Stimulated activated CD8-positive, alpha-beta memory T cell treated with anti-CD3 and anti-CD28 coated beads, Interleukin-4, amount 100 ng/mL, for 4 hours (primary cell): ENCODE measurements at places on chromosomes 5 and 9.

DNA sequence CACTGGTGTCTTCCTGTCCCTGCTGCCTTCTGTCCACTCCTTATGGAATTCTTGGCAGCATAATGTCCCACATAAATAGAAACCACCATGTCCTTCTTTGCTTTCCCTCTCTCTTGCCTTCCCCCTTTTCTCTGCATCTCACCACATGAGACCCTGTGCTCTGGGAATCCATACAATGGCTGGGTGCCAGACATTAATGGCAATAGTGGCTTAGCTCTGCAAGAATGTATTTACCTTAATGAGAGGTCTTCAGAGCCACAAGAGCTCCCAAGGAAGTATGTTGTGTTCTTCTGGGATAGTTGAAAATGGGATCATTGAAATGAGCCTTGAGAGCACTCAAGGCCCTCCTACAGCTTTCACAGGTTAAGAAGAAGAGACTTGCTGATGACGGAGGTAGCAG lies 58.7 kb downstream of the ADAMTS16 start:
- no peak for DNase-seq

- no peak for DNase-seq
Measured at GRCh38 chr9:133795049-133795448, 56.9 kb upstream of the SARDH start.

DNA sequence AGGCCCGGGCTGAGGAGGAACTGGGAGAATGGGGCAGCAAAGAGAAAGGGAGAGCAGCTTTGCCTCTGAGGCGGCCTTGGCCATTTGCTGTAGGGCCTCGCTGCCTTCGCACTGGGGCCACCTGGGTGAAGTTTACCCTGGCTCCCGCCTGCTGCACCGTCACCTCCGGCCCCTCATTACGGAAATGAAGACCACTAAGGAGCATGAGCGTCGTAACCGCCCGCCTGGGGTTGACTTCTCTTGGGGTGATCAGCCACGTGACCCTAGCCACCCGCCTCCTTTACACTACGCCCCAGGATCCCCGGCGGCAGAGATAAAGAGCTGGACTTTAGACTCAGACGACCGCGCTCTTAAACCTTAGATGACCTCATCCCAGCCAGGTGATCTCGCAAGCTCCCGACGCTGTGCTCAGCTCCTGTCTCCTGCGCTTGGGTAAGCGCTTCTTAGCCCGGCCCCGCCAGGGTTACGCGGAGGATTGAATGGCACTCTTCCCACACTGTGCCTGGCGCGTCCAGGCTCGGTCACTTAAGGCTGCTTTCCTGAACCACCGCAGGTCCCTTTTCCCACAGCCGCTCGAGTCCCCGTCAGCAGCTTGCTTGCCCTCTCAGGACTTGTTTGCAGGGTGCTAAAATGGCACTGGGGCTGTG lies 107.9 kb upstream of the LARP1 start:
- DNase-seq: no peak

DNA sequence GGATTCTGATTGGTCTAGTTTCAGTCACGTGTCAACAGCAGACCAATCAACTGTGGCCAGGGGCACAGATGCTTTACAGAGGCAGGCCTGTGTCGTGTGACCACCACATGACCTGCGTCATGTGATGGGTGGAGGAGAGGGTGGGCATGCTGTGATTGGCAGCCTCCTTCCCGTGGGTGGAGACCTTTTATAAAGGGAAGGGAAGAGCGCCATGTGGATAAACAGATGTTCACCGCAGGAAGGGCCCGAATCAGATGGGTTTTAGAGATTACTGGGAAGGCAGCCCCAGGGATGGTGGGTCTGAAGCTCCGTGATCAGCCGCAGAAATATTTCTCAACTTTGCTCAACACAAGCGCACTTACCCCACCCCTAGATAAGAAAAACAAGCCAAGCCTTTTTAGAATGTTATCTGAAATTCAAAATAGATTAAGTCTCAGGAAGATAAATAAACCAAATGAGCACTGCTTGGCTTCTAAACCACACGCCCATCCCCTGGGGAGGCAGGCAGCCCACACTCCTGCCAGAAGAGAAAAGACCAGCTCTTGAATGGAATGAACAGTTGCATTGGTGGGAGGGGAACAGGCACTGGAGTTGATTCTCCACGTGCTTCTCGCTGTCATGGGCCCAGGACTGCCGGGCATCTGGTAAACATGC lies 43.6 kb downstream of the ROPN1L start:
- no peak for DNase-seq

- DNase-seq: no peak
Measured at GRCh38 chr5:111635916-111636570, 121.0 kb downstream of the NREP start.

GRCh38 chr5:137022043-137022442 lies 477.1 kb downstream of the SPOCK1 start:
- DNase-seq: no peak

GRCh38 chr9:128372784-128373183 lies 1.6 kb downstream of the URM1 start:
- DNase-seq: no peak

- no peak for DNase-seq
Measured at GRCh38 chr5:169071-169727, 22.1 kb upstream of the LRRC14B start.

GRCh38 chr5:80055491-80056170 lies 20.5 kb downstream of the THBS4 start:
- no peak for DNase-seq

DNA sequence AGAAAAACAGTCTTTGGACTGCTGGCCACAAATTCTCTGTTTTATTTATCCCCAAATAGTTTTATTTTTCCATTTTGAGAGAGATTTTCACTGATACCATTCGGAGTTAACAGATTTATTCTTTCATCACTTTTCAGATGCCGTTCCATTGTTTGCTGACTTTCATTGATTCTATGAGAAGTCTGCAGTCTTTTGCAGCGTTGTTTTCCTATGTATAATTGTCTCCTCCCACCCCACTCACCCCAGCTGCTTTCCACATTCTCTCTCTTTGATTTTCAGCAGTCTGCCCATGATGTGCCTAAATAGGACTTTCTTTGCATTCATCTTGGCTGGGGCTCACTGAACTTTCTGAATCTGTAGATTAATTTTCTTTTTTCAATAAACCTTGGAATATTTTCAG lies 107.6 kb downstream of the C9orf50 start:
- no peak for DNase-seq

DNA sequence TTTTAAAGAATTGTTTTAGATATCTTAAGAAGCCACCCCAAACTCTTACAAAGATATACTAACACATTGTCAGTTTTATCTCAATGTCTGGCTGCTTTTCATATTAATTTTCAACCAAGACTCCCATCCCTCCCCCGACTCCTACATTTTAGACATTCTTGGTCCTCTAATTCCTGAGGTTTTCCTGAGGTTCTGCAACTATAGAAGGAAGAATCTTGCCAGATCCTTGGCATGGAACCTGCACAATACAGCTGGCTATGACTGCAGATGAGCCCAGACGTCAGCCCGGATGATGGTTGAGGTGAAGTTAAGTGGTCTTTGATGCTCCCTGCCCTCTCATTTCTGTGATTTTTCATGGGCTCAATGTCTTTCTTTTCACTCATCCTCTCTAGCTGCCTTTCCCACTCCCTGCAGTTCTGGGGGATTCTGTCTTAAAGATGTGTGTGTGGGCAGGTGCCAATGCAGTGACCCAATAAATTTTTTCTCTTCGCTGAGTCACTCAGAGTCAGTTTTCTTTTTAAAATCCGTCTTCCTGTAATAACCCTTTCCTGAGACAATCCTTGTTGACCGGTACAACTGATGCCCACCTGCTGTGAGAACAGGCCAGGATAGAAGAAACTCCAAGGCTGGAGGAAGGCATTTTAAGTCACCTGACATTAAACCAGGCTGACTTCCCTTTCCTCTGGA lies 237.8 kb upstream of the GAS1 start:
- no peak for DNase-seq

DNA sequence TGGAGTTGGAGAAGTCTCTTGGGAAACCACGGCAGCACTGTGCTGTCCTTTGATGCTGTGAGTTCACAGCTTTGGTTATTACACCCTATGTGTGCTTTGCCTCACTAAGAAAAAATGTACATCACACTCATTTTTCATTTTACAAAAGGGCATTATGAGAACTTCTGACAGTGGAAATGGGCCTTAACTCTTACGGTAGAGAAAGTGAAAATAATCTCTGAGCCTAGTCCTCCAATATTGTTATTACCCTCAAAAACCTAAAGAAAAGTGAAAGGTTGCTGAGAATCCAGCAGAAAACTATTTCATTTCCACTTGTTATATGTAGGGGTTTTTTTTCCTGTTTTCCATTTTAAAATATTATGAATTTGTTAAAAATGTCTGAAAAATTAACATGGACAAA lies 8.2 kb upstream of the OR13D1 start:
- no peak for DNase-seq

- no peak for DNase-seq
Measured at GRCh38 chr9:109817846-109818472, 38.0 kb downstream of the PALM2AKAP2 start.

DNA sequence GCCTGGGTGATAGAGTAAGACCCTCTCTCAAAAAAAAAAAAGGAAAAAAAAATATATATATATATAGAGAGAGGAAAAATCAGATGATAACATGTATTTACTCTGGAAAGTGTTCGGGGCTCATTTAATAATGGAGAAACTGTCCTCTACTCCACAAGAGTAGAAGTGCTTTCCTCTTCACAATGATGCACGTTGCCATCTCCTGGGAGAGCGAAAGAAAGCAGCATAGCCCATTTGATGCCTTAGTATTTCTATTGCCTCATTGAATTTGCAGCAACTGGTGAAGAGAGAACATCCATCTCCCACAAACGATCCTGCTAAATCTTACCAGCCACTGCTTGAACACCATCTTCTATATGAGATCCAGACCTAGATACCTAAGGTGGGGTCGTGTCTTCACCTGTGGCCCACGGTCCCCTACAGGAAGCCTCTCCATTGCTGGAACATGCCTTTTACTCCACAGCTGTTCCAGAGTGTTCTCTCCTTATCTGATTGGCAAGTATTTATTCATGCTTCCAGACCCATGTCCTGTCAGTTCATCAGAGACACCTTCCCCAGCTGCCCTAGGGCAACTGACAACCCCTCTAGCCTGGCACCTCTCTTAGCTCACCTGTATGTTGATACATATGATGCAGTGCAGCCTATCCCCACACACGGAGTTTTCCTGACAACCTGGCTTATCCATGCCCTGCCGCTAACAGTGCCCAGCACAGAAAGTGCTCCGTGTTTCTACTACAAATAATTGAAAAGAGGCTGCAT lies 115.3 kb downstream of the MARCHF11 start:
- DNase-seq: no peak

DNA sequence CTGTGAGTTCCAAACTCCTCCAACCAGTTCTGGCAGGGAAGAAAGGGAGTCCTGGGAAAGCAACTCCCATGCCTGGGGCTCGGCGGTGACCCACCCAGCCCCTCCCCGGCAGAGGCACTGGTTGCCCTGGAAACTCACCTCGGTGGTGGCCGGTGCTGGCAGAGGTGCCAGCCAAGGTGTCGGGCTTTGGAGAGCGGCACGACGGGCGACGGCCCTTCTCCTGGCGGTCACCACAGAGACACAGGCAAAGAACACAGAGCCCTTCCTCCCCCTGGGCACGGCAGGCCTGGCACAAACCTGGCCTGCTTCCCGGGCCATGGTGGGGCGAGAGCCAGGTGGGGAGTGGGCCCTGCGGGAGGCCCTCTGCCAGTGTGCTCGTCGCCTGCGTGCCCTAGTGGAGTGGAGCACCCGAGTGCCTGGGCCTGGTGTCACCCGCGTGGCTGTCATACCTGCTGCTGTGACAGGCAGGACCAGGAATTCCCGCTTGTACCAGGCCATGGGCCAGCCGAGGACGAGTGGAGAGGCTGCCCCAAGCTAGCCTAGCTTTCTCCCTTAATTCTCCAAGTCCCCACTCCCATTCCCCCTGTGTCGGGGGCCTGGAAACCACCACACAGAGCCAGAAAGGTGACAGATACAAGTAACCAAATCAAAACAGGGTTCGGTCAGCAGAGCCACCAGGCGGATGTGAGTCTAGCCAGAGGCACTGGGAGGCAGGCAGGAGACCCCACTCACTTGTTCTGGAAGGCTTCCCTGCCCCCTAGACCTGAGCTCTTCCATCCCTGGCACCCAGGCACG lies 8.2 kb upstream of the RALGDS start:
- no peak for DNase-seq

GRCh38 chr9:120970244-120970643 lies 43.6 kb upstream of the TRAF1 start:
- no peak for DNase-seq

DNA sequence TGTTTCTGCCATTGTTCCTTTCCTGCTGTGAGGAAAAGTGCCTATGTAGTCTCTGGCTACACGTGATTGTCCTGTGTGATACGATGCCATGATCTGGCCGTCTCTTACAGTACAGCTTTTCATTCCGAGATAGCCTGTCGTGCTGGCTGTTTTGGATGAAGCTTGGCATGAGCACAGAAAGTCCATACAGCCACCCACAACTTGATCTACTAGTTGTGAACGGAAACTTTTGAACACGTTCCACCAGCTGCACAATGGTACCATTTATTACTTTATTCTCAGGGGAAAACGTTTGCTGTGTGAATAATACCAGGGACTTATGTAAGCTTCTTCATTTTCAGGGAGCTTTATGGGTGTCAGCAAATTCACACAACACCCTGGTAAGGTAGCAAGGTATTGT lies 217.6 kb upstream of the ANKRD55 start:
- no peak for DNase-seq

- no peak for DNase-seq
Measured at GRCh38 chr5:161709239-161709638, 23.7 kb downstream of the GABRA6 start.

DNA sequence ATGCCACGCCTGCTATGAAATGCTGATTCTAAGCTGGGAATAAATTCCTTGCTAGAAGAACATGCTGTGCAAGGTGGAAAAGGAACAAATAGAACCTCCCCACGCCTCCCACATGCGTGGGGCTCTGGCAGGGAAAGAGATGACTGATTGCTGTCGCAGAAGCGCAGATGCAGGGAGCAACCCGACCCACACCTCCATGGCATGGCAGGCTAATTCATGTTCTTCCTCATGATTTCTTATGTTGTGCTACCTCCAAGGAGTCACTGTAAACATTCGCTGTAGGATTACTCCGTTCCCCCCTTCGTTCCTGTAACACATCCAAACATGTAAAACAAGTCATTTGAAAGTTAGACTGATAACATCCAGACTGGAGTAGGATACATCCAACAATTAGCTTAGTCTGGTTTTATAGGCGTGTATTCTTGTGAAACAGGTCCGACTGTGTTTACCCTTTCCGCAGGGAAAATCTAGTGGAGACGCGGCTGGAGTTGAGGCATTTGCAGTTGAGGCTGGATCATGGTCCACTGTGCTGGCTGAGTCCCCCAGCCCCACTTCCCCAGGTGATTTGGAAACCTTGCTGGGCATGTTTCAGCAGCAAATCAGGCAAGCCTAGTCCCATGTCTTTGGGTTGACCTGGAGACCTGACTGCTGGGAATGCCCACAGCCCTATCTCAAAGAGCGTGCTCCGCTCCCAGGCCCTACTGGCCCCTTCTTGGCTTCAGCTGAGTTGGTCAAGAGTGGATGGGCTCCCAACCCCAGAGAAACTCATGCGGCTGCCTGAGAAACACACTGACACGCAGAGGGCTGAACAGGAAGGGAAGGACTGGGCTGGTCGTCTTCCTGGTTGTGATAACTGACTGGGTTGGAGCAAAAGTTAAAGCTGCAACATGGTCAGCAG lies 24.8 kb upstream of the ANKRD33B start:
- no peak for DNase-seq
